EL (cell line): ENCODE measurements at places on chromosomes 12 and 14.

- no peak for DNase-seq
Measured at GRCh38 chr12:108313606-108314351, 25.3 kb downstream of the CMKLR1 start.

- DNase-seq = no peak
Measured at GRCh38 chr12:75891072-75891471, 140.5 kb downstream of the PHLDA1 start.

GRCh38 chr12:12400793-12401192, 43.9 kb downstream of the BORCS5 start:
- no peak for DNase-seq

DNA sequence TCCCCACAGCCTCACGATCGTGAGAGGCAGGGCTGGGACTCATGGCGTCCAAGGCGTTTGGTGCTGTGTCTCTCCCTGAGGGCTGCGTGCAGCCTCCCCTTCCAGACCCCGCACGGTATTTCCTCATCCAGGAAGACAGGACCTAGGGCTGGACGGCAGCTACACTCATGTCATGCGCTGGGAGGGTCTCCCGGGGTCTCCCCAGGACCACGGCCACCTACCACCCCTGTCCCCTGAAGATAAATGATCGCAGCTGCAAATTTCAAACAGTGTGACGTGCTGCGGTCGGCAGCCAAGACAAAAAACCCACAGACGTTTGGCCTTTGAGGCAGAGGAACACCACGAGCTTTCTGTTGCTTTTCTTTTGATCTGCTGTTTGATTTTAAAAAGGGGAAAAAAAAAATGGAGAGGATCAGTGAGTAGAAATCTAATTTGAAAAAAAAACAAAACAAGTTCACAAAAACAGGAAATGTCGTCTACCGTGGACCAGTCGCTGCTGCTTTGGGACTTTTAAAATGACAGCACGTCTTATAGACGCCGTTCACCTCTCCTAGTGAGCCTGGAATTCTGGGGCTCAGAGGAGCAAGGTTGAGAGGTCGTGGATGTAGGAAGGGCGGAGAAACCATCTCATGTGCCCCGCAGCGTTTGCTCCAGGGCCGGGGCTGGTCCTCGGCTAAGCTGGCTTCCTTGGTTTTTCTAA, 237.6 kb downstream of the SLC41A2 start:
- peak; percentile 35 for DNase-seq

DNA sequence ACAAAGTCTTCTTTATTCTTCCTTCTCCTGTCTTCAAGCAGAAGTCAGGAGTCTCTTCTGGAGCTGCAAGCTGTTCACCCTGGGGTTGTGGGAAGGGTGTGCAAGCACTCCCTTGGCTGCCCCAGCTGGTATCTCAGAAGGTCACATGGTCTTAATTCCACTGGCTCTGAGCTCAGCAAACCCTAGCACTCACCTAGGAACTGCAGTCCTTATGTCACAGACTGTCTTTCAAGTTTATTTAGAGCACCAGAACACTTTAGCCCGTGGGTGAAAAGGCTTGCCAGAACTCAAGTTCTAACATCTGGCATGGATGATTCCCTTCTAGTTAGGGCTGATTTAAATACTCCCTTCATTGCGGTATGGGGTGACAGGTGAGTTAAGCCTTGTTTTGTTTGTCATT, 379.0 kb downstream of the CCER1 start:
- no peak for DNase-seq

DNA sequence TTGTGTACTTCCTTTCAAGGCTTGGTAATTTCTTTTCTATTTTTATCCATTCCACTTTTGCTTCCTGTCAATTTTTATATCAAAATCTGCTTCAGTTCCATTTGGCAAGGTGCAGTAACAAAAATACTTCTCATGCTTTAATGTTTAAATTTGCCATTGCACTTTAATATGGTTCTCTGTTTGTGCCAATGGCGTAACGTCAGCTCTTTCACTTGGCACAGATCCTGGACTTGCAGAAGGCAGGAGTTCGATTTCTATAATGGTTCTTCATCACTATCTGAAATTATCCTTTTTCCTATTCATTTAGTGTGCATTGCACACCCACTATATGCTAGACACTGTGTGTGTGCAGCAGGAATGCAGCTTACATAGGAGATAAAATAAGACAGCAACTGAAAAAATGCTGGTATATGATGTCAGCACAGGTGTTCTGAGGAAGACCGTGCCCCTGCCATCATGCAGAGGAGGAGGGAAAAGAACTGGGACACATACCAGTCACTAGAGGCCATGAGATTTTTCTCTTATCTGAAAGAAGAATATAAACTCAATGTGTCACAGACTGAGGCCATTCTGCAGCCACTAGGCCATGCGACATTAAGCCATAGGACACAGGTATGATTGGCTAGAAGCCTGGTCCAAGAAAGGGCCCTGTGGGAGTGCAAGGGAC, 298.2 kb downstream of the RPAP3 start:
- DNase-seq = no peak

DNA sequence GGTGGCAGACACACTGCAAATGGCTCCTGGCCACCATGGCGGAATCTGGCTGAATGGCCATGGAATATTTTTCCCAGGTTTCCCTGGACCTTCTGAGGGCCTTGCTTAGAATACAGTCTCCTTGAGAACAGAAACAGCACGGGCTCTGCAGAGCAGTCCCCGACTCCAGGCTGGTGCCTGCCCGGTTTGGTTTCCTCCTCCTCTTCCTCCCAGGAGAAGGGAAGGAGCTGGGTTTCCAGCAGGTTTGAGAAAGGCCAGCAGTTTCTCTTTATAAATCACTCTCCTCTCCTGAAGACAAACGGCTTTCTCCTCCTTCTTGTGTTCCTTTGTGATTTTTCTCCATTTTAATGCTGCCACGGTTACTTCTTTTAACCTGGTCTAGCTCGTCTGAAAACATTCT, 106.8 kb upstream of the RFLNA start:
- no peak for DNase-seq

DNA sequence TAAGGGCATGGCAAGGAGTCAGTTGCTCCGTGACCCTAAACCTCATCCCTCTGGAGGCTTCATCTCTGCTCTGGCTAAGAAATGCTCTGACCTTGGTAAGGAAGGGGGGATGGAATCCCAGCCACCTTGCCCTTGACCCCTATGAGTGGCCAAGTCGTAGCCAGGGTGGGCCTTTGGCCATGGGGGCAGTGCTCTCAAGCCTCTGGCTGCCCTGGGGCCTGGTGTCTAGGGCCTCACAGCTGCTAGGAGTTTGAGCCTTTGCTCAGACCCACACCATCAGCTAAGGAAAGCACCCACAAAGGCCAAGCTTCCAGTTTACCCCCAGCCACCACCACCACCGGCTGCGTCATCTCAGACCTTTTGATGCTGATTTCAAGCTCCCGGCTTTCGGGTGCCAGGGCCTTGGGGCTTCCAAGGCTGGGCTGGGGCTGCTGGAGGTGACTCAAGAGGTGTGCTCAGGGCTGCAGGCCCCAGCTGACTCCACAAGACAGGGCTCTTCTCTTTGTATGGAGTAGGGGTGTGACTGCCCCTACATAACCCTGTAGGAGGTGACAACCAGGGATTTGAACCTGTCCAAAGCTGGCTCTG, 3.7 kb downstream of the ASB2 start:
- DNase-seq = no peak

DNA sequence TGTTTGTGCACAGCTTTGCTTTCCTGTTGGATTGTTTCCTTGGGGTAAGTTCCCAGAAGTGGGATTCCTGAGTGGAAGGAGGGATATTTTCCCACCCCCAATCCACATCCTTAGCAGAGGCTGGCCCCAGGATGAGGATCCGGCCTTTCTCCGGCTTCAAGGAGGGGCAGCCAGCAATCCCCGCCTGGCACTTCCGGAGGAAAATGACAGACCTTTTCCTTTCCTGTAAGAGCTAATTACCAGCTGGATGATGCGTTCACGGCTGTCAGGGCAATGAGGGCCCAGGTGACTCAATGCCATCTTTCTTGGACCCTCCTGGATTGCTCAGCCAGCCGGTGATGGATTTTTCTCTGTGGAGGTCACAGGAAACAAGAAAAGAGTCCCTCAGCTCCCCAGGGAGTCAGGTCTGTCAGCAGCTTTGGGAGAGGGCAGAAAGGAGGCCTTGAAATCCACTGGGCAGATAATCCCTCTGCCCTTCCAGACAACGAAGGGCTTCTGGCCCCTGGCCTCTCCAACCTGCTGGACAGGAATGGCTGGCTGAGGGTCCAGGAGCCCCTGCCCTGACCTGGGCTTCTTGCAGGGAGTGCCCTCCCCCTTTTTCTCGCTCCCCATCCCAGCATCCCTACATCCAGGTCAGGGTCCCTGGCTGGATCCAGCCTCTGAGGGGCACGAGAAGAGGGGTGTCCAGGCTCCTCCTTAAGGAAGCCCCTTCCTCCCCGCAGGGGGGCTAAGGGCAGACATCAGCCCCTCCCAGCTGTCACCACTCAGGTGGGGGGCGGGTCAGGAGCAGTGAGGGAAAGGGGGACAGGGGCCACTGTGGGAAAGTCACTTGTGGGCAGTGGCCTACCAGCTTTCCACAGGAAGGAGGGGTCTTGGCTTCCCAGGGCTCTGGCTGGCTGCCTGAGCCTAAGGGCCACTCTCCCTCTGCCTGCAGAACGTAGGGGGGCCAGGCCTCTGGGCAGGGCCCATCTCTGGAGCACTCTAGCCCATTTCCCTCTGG, 16.1 kb upstream of the CCDC85C start:
- peak; percentile 56 for DNase-seq

DNA sequence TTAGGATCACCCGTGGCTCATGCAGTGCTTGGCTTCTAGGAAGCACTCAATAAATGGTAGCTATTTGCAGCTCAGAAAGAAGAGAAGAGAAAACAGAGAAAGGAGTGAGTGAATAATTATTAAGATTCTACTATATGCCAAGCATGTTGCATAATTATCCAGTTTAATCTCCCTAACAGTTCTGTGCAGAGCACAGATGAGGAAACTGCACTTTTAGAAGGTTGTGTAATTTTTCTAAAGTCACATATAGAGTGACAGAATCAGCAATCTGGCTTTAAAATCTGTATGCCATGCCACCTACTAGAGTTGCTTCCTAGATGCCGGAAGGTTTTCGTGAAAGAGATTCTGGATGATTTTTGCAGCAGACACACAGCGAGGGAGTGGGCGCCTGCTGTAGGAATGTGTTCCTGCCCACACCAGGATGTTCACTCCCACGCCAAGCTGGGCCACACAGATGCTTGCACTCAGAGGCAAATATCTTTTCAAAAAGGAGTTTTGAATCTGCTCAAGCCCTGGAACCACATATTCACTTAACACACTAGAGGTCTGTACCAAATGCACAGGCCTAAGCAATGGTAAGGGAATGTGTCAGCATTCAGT, 50.2 kb upstream of the SMCO2 start:
- DNase-seq = no peak

- no peak for DNase-seq
Measured at GRCh38 chr12:48822711-48823110, 4.4 kb downstream of the CACNB3 start.

GRCh38 chr12:124837958-124838803, 25.5 kb downstream of the SCARB1 start:
- peak; percentile 100 for DNase-seq
